ENCODE measurements at places on chromosomes 12 and 14. TPM values are rescaled to one million over a fixed set of nuclear protein-coding genes. Genes with fewer than 3 reads are reported as not detected.

The SLC38A4 gene
- total RNA-seq: not detected

The C12orf75 gene
- total RNA-seq: 79.7 TPM

The SLC39A9 gene
- total RNA-seq: 40.3 TPM

The TMEM117 gene
- total RNA-seq: 1.7 TPM

The GUCY2C gene
- total RNA-seq: not detected

DNA sequence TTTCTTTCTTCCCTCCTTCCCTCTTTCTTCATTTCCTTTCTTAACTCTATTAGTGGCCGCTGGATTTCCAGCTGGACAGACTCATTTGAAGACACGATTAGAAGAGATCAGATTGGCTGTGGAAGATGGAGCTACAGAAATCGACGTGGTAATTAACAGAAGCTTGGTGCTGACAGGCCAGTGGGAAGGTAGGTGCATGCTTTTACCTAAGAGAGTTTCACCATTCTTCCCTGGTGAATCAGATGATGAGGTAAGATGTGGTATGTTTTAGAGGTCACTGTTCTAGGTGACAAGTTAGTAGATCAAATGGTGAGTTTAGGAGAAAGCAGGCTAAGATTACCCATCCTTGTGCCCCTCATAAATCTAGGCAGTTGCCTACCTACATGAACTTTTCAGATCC, 51.6 kb downstream of the DERA start:
- no peak for DNase-seq

DNA sequence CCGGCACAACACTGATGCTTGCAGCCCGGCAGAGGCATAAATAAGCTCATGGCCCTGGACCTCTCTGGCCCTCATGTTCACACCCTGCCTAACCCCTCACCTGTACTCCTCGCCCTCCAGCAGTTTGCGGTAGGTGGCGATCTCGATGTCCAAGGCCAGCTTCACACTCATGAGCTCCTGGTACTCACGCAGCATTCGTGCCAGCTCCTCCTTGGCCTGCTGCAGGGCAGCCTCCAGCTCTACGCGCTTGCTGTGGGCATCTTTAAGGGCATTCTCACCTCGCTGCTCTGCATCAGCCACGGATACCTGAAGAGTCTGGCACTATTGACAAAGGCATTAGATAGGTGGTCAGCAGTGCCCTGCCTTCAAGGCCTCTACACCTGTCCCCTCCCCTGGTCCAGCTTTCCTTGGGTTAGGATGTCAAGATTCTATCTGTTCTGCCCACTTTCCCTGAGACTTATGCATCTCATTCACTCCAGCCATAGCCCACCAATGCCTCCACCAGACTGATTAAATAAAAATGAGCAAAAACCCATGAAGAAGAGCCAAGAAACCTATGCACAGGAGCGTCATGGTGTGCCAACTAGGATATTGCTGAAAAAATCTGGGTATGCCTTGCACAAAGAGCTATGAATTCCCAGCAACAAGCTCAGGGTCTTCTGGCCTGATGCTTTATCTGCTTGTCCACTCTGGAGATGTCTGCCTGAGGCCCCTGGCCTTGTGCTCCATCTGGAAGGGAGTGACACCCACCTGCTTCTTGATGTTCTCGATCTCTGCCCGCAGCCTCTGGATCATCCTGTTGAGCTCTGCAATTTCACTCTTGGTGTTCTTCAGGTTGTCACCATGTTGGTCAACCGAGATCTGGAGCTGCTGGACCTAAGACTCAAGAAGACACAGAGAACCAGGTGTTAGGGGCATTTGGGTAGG, 6.1 kb downstream of the KRT4 start:
- no peak for DNase-seq

DNA sequence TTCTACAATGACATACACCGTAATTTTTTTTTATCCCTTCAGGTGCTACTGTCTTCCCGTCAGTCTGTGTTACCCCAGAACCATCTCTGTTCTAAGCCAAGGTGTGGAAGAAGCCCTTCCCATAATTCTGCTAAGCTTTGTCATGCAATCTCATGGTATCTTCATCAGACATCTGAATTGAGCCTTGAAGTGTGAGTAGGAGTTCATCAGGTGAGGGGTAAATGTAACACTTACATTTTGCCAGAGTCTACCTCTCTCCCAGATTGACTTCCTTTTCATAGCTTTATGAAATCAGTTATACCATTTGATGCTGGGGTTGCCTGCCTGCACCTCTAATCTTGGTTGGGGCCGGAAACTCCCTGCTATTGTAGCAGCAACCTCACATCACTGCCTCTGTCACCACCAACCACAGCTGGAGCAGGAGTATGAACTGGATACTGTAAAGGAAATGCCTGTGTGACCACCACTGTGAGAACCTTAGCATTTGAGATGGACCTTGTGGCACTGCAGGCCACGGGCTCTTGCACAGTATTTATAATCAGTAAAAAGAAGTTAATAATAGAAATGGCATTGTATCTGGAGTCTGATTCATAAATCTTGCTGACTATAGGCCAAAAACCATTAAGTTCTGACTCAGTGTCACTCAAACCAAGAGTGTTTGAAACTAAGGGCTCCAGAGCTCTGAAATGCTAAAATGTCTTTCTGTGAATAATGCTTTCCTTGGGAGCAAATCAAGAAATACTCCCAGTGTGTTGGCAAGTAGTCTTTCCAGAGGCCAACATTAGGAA, 58.7 kb upstream of the STK38L start:
- DNase-seq: peak; percentile 67

Data from activated CD4-positive, alpha-beta memory T cell treated with anti-CD3 and anti-CD28 coated beads for 36 hours (primary cell).